Esophagus squamous epithelium (tissue), 5 donors: ENCODE measurements at places on chromosomes 6 and 20.

DNA sequence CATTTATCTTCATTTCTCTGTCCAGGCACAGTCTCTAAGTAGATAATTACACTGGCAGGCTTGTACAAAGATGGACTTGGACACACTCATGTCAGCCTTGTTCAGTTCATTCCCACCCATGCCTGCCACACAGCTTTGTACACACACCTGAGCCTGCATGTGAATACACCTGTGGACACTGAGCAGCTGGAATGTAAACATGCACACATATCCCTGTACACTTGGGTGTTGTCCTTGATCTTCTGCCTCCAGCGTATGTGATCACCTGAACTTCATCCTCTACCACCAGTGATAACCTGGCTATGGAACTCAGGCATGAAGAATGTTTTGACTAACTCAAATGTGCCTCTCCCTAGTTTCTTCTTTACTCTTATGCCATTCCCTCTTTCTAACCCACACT, 190.6 kb downstream of the DHX35 start:
- DNase-seq, result no peak

DNA sequence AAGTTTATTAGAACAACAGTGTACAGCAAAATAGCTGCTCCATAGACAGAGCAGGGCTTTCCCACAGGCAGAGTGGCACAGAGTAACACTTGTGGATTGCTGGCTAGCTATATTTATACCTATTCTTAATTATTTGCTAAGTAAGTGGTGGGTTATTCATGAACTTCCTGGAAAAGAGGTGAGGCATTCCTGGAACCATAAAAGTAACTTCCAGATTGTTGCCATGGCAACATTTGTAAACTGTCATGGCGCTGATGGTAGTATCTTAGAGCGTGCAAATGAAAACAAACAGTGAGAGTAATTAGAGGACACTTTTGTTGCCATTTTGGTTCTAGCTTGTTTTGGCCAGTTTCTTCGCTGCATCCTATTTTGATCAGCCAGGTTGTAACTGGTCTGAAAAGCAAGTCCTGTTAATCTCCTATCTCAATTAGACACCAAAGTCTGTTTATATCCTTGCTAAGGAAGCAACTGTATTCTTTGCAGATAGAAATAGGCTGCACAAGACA, 23.9 kb downstream of the DEFB114 start:
- DNase-seq, result no peak

DNA sequence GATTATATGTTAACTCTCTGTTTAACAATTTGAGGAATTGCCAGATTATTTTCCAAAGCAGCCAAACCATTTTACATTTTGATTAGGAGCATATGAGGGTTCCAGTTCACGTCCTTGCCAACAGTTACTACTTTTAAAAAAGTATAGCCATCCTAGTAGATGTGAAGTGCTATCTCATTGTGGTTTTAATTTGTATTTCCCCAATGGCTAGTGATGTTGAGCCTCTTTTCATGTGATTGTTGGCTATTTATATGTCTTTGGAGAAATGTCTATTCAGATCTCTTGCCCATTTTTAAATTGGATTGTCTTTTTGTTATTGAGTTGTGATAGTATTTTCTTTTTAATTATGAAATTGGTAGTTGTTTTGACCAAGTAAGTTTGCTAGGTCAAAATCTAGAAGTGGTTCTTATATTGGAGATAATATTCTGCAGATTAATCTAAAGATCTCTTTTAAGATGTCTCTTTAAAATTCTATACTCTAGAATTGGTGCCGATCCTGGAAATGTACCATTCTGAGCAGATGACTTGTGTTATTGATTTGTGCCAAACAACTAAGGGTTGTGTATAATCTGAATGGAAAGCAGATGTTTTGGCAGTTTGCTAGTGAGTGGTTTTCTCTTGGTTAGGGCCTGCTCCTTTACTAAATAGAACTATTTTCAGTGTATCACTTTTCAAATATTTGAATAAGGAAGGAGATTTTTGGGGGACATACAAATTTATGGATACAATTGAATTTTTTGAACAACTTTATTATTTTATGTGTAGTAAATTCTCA, 99.5 kb downstream of the CDKAL1 start:
- no peak for DNase-seq

DNA sequence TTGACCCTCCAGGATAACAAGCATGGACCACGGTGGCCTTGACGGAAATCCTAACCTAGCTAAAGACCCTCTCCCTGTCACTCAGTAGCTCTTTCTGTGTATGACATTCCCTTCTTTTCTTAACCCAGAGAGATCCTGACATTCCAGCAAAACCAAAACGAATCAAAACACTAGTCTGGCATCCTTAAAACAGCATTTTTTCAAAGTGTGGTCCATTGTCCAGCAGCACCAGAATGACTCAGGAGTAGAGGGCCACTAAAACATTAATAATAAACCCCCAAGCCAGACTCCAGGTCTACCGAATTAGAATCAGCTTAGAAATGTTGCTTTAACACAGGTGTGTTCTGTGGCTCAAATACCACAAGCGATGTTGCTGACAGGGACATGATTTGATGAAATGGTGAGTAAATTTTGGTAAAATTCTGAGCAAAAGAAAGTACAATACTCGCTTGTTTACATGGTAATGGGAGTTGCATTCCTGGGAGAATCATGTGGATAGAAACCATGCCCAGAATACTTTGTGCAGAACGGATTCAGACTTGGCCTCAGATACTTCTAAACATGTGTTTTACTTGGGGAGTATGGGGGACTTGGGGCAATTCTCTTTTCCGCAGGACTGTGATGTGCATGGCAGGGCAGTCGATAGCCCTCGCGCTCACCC, 174.2 kb upstream of the KCNG1 start:
- no peak for DNase-seq

- no peak for DNase-seq
These were observed 193.6 kb downstream of the JARID2 start for GRCh38 chr6:15439410-15440025.

GRCh38 chr6:76351275-76351674, 278.8 kb upstream of the IMPG1 start:
- DNase-seq, result no peak

DNA sequence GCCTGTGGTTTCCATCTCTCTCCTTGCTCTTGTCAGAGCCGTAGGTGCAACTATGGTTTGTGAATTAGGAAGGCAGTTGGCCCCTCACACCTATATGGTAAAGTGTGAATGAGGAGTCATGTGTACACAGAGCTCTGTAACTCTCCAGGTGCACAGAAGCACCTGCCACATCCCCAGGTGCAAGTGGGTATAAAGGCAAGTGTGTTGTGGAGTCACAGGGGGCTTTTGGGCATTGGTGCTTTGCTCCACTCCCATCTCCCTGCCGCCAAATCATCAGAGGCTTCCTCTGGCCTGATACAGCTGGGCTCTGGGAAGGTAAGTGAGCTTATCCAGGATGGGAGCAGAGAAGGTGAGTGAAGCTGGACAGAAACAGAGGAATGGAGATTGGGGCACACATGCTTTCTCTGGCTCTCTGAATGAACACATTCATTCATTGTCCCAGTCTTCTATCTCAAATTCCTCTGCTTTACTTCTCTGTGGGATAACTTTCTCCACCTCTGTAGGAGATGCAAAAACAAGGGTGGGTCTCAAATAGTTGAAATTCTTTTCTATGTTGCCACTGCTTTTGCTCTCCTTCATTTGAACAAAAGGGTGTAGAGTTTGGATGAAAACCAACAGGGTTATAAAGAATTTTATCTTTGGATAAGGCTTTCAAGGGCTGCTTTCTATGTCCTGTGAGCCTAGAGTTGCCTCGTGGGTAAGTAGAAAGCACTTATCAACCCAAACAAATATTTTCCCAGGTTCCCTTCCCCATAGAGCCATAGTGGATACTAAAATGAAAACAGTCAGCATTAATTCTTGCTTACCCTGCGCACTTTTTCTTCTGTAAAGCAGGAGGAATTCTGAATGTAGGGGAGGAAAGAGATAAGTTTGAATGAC, 45.0 kb upstream of the RIPOR2 start:
- no peak for DNase-seq

DNA sequence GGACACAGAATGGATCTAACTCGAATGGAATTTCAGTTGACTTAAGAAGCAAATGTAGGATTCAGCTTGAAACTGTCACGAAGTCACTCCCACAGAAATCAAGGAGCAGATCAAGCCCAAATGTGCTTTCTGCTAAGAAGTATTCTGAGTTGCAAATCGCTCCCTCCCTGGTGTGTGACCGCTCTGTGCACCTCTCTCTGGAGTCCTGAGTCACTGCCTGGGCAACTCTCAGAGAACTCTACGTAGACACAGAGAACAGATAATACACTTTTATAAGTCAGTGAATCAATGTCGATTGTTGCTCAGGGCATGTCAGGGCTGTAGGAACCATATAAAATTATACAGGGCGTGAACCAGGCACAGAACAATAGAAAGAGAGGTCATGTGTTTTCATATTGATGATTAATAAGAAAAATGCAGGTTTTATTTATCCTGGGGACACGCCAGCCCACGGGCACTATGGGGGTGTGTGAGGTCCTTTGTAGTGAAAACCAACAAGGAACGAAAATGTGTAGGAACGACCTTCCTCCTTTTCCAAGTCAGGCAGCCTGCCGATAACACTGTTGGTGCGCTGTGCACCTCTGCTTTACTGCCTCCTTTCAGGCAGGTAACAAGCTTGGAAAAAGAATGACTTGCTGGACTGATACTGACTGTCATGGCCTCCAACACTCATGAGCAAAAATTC, 248.1 kb upstream of the FOXQ1 start:
- DNase-seq, result no peak

- DNase-seq, result no peak
These were observed 25.0 kb upstream of the FAM217A start for GRCh38 chr6:4103929-4104328.

GRCh38 chr20:46361381-46361780, 45.0 kb downstream of the ELMO2 start:
- DNase-seq, result no peak

DNA sequence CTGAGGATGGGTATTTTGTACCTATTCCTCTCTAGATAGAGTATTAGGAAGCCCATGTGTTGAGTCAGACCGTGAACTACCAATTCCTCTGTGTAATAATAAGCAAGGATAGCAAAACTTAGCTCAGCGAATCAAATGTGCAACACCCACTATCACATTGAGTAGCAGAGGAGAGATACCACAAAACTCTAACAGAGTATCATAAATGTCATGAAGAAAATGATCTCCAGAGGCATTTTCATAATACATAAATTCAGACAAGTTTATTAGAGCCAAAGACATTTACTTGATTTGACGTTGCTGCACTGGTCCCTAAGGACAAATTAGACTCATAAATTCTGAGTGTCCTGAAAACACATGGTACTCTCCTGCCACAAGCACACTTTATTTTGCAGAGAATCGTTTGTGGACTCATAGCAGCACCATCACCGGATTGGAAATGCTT, 245.2 kb downstream of the HAO1 start:
- DNase-seq, result no peak
